ENCODE measurements at places on chromosomes 4 and X.

GRCh38 chrX:78066110-78066509, 37.9 kb upstream of the PGK1 start:
- no peak for DNase-seq

DNA sequence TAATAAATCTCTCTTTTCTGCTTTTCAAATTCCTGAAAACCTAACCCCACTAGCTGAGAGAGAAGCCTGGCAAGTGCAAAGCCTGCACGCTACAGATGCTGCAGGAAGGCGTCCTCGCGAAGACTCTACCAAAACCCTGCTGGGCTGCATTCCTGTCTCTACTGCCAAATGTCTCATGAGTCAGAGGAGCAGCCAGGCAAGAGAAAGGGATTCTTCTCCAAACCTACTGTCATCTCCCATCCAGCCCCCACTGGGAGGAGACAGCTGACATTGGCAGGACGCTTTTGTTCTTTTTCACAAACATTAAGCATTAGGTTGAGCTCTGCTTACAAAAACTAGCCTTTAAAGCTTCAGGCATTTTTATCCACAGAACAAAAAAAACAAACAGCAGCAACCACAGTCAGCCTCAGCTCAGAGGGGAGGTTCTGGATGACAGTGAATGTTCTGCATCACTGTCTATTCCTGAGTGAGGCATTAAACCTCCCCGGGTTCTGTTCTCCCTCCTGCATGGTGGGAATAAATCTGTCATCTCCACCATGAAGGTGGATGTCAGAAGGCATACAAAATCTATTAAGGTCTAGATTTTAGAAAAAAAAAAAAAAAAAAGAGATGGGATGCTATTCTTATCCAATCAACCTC, 18.0 kb downstream of the CRMP1 start:
- DNase-seq: no peak

DNA sequence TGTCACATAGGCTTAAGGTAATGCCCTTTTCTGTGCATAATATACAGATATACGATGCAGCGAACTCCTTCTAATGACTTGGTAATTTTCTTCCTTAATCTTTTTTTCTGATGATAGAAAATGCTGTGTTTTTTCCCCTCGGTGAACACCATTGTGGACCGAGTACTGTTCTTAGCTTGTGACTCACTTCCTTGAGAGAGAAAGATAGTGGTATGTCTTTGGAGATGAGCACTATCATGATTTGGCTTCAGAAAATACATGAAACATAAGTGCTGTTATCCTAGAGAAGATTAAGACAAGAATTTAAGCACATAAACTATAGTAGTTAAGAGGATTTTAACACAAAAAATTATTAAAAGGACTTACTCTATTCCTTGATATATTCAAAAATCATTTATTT, 63.9 kb downstream of the RS1 start:
- no peak for DNase-seq

- no peak for DNase-seq
Measured at GRCh38 chr4:47510506-47511143, 25.6 kb downstream of the ATP10D start.

- no peak for DNase-seq
Measured at GRCh38 chr4:84051089-84051488, 448.0 kb downstream of the NKX6-1 start.
